Choroid plexus epithelial cell (primary cell): ENCODE measurements at places on chromosomes 5 and 9.

GRCh38 chr9:2317591-2317990, 302.4 kb downstream of the SMARCA2 start:
- DNase-seq = peak; percentile 19

DNA sequence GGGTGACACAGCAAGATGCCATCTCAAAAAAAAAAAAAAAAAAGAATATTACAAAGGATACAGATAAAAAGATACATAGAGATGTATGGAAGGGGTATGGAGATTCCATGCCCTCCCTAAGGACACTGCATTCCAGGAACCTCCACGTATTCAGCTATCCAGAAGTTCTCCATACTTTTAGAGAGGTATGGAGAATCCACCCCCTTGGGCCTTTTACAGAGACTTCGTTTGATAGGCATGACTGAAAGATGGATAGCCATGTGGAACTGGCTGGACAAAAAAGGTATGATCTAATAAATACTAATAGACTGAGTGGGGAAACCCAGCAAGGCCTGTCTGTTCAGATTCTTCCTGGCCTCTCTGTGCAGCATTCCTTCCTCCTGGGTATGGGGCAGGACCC, 56.6 kb upstream of the DMRT1 start:
- no peak for DNase-seq

GRCh38 chr5:134146651-134147518, 29.9 kb downstream of the SKP1 start:
- peak; percentile 15 for DNase-seq

GRCh38 chr9:35827486-35827885, 1.0 kb downstream of the FAM221B start:
- no peak for DNase-seq

- peak; percentile 86 for DNase-seq
Observed at GRCh38 chr9:128683340-128684064, 5.5 kb upstream of the SET start.

- peak; percentile 42 for DNase-seq
Observed at GRCh38 chr9:69569738-69570451, 102.3 kb downstream of the APBA1 start.

DNA sequence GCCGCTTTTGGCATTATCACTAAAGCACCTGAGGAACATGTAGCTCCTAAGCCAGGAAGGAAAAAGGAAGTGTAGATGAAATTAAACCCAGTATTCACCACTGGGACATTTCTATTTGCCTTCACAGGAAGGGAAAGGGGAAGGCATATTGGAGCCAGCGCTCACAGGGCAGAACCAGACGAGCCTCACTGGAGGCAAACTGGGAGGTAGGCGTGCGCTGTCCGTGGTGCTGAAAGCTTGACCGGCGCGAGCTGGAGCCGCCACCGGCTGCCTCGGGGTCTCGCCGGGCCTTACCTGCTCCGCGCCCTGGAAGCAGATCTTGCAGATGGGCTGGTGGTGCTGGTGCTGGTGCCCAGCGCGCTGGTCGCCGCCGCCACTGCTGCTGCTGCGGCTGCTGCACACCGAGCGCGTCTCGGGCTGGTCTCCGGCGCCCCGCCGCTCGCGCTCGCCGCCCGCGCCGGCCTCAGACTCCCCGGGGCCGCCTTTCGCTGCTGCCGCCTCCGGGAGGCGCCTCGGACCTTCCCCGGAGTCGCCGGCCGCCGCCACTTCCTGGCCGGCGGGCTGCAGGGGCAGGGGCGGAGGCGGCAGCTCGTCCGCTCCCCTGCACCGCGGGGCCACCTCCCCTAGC, 732 bp downstream of the MARCHF11 start:
- DNase-seq = peak; percentile 73

- no peak for DNase-seq
Observed at GRCh38 chr5:5634817-5635216, 212.3 kb downstream of the ICE1 start.

GRCh38 chr9:74824654-74825053, 63.1 kb downstream of the TRPM6 start:
- DNase-seq = peak; percentile 92

DNA sequence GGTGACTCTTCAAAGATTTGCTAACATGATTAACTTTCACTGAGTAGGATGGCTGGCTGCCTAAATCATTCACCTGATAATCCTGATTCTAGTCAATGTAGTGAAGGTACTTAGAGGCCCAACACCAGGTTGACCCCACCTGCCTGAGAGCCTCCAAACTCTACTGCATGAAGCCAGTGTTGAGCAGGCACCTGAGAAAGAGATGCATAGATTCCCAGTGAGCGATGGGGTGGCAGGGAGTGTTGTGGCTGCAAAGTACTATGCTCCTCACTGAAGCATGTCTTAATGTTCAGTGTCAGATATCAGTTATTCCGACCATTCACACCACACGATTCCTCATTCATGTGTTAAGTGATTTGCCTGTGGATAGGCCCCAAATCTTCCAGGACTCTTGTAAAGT, 804.4 kb downstream of the TLE4 start:
- DNase-seq = no peak
